ENCODE measurements at places on chromosomes 1 and 21.

DNA sequence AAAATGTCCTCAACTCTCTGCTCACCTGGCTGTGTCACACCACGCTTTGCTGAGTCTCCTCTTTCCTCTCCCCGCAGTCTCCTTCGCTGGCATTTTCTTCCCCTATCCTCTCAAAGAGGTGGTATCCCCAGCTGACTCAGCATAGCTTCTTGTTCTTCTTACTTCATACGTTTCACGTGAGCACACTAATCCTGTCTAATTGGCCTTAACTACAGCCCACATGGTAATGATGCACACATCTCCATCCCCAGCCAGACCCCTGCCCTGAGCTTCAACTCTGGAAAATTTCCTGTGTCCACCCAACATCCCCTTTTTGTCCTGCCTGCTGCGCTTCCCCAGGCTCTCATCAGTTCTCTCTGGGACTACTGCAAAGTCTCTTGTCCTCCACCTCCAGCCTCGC lies 169.8 kb downstream of the TTLL7 start:
- no peak for DNase-seq

GRCh38 chr1:177043597-177043996 lies 120.9 kb downstream of the ASTN1 start:
- no peak for DNase-seq

DNA sequence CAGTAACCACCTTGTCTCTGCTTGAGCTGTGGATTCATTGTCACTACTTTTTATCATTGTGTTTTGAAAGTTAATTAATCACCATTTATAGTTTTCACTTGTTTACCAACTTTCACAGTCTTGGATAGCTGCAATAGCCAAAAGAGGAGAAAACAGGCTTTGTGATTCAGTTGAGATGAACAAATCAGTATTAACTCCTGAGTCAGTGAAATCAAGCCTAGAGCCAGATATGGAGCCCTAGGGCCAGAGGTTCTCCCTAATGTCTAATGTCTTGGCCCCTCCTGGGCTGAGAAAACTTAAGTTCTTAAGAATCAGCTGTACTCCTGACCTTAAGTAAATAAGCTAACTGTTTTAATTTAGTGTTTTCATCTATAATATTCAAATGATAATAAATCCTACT lies 228.8 kb downstream of the DNM3 start:
- no peak for DNase-seq

DNA sequence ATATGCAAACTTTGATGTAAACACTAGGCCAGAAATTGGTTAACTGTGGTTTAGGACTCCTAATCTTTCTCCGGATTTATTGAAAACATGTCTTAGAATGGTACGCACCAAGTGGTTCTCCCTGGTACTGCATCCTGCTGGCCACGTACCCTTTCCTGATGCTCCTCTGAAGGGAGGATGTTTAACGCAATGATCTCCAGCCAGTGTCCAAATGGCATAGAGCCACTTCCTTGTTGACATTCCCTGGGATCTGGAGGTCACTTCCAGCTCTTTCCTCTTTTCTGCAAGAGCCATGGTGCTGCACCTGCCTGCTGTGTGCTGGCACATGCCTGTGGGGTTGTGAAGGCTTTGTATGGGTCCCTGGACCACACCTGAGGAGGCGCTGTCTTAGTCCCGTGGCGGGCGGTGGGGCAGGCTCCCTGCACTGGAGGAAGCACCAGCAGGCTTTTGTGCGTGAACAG lies 53.9 kb downstream of the GALNT2 start:
- DNase-seq = no peak

DNA sequence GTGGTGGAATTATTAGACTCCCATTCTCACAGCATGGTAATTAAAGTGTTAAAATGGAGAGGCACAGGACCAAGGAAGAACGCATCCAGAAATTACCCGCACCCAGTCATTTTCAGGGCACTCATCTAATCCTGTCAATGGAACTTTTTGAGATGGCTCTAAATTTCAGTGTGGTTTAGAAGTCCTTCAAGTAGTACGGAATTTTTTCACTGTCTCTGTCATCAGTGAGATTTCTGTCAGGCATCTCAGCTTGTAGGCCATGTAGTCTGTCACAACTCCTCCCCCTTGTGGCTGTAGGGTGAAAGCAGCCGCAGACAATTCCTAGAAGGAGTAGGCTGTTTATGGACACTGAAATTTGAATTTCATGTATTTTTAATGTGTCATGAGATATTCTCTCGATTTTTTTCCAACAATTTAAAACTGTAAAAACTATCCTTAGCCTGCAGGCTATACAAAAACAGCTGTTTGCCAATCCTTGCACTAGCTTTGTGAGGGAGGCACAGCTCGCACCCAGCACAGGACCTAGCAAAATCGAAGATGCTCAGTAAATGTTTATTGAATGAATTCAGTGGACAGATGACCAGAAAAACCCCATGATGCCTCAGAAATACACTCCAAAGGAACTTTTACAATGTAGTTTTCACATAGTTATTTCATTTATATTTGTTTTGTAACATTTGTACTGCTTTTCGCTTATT lies 6.6 kb upstream of the NUP133 start:
- peak; percentile 20 for DNase-seq

- DNase-seq = no peak
Observed at GRCh38 chr1:82879701-82880305, 1079.1 kb downstream of the ADGRL2 start.

- DNase-seq = no peak
Observed at GRCh38 chr1:11720033-11720376, 15.9 kb upstream of the AGTRAP start.

GRCh38 chr1:153396461-153396860 lies 5.6 kb upstream of the S100A8 start:
- no peak for DNase-seq

- no peak for DNase-seq
Observed at GRCh38 chr1:10835822-10836421, 39.5 kb upstream of the CASZ1 start.
